ENCODE measurements at places on chromosomes 3 and 15.

DNA sequence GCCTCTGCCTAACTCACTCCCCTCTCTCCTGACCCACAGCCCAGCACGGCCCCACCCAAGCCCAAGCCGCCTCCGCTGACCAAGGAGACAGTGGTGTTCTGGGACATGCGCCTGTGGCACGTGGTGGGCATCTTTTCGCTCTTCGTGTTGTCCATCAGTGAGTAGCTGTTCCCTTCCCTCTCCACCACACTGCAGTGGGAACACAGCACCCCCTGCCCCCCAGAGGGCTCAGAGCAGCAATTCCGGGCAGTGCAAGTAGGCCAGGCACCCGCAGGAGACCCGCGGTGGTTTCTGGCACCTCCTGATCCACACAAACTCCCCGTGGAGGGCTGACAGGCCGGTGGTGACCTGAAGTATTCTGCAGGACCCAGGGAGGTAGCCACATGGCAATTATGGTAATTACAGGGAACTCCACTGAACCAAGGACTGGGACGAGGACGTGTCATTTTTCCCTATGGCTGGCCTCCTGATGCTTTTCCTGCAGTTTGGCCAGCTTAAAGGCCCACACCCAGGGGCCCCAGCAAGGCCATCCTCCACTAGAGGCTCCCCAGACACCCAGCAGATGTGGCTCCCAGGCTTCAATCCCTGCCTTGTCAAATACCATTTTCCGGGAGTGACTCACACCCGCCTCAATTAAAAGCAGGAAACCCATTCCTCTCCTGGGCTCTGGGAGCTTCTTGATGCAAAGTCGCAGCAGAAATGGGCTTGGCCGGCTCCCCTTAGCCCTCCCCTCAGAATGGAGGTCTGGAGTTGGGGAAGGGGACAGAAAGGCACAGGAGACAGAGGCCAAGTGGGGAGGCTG, 4.8 kb downstream of the TMIE start:
- DNase-seq: no peak

GRCh38 chr3:66228707-66229106, 7.9 kb downstream of the SLC25A26 start:
- no peak for DNase-seq

- DNase-seq: no peak
Observed at GRCh38 chr3:13120928-13121552, 47.8 kb upstream of the IQSEC1 start.

- no peak for DNase-seq
Observed at GRCh38 chr3:30407651-30408050, 198.8 kb upstream of the TGFBR2 start.

- DNase-seq: no peak
Observed at GRCh38 chr3:187995667-187996066, 158.3 kb upstream of the LPP start.

DNA sequence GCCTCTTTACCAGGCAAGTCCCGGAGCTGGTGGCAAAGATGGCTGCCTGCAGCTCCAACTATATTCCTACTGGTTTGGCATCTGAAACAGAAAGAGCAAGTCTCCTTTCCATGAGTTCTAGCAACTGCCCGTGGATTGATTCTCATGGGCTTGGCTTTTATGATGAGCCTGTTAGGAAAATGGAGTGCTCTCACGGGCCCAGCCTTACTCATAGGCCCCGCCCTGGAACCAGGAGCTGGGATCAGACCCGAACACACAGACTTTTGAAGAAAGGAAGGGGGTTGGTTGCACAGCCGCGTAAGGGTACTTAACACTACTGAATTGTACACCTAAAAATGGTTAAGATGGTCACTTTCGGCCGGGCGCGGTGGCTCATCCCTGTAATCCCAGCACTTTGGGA, 2.9 kb downstream of the NRROS start:
- no peak for DNase-seq

GRCh38 chr3:193270451-193270850, 29.4 kb downstream of the PLAAT1 start:
- no peak for DNase-seq

DNA sequence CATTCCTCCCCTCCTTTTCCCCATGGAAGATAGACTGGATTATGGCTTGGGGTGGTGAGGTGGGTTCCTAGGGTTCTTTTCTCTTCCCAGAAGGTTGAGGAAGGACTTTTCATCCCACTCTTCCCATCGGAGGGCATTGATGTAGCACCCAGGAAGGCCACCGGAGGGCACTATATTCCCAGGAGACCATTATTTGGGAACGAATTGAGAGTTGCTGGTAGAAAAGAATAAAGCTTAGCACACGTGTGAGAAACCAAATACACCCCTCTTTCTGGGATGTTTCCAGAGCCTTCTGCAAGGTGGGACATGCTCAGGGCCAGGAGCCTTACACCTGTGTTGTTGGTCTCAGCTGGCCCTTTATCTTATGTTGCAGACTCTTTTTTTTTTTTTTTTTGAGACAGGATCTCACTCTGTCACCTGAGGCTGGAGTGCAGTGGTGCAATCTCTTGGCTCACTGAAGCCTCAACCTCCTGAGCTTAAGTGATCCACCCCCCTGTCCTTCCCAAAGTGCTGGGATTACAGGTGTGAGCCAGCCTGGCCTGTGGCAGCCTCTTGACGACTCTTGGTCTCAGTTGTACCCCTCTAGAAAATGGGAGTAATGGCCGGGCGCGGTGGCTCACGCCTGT, 6.3 kb upstream of the CDC25A start:
- DNase-seq: peak; percentile 52

DNA sequence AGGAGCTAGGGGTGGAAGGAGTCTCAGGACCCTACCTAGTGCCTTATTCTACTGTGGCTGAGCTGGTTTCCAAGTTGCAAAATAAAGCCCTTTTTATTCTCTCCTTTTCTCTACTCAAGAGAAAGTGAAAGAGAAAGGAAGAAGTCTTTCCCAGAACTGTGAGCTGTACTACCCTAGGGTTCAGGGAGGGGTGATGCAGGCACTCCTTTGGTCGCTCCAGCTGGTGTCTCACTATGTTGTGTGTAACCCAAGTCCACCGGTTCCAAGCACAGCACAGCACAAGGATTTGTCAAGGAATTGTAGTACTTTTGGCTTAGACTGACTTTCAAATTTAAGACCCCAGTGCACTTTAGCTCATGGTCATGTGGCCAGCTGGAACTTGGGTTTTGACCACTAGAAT, 1721.7 kb downstream of the OTOL1 start:
- no peak for DNase-seq

DNA sequence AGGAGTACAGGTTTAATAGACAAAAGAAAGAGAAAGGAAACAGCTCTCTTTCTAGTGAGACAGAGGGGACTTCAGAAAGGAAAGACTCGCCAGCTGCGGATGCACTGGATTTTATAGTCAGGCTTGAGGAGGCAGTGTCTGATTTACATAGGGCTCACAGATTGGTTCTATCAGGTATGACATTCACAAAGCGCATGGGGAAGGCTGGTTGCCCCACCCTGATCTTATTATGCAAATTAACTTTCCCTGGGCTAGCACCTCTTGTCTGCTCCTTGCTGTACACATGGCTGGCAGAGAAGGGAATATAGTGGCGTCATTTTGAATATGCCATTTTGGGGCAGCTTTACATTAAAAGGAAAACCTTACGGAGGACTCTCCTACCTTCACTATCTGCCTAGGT, 938.4 kb upstream of the SEMA6D start:
- no peak for DNase-seq

DNA sequence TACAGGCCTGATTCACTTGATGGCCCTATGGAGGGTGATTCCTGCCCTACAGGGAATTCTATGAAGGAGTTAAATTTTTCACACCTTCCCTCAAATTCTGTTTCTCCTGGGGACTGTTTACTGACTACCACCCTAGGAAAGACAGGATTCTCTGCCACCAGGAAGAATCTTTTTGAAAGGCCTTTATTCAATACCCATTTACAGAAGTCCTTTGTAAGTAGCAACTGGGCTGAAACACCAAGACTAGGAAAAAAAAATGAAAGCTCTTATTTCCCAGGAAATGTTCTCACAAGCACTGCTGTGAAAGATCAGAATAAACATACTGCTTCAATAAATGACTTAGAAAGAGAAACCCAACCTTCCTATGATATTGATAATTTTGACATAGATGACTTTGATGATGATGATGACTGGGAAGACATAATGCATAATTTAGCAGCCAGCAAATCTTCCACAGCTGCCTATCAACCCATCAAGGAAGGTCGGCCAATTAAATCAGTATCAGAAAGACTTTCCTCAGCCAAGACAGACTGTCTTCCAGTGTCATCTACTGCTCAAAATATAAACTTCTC, 43.6 kb downstream of the BLM start:
- DNase-seq: no peak

All from pancreas (tissue), 10 donors.